ENCODE measurements at places on chromosomes 6 and 20.

GRCh38 chr6:42103753-42104094 is 38.7 kb downstream of the C6orf132 start:
- no peak for DNase-seq

DNA sequence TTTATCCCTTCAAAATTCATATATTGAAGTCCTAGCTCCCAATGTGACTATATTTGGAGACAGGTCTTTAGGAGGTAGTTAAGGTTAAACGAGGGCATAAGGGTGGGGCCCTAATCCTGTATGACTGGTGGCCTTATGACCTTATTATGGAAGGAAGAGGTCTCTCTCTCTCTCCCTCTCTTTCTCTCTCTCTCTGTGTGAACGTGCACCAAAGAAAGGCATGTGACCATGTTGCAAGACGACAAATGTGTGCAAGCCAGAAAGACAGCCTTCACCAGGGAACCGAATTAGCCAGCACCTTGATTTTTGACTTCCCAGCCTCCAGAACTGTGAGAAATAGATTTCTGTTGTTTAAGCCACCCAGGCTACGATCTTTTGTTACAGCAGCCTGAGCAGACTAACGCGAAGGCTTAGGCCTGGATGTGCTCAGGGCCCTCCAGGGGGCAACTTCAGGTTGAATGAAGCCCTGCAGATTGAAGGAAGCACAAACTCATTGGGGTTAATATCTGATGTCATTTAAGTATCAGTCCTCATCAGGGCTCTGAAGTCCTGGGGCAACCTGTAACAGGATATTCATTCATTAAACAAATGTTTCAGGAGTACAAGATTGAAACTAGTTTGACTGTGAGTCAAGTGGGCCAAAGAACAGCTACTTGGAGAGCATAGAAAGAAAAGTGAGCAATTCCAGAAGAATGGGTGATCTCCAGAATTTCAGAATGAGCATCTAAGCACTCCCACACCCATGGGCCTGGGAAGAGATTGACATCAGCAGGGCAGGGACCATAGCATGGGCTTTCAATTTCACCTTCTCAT is 157.4 kb upstream of the TNFAIP3 start:
- DNase-seq = no peak

GRCh38 chr6:31299511-31299910 is 27.6 kb upstream of the HLA-C start:
- no peak for DNase-seq

DNA sequence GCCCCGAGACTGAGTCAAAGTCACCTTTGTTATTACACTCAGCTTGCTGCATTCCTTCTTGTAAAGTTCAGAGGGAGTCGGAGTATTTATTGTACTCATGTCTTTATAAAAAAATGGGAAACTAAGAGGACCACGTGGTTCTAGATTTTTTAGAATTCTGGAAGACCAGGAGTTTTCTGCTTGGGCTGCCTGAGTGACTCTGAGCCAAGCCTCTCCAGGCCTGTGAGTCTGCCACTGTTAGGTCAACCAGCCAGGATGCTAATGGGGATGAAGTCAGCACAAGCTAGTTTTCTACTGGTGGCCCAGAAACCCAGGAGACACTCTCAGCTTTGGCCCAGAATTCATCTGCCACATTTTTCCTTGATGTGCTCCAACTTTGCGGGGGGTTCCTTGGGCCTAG is 453.5 kb upstream of the SULF2 start:
- no peak for DNase-seq

DNA sequence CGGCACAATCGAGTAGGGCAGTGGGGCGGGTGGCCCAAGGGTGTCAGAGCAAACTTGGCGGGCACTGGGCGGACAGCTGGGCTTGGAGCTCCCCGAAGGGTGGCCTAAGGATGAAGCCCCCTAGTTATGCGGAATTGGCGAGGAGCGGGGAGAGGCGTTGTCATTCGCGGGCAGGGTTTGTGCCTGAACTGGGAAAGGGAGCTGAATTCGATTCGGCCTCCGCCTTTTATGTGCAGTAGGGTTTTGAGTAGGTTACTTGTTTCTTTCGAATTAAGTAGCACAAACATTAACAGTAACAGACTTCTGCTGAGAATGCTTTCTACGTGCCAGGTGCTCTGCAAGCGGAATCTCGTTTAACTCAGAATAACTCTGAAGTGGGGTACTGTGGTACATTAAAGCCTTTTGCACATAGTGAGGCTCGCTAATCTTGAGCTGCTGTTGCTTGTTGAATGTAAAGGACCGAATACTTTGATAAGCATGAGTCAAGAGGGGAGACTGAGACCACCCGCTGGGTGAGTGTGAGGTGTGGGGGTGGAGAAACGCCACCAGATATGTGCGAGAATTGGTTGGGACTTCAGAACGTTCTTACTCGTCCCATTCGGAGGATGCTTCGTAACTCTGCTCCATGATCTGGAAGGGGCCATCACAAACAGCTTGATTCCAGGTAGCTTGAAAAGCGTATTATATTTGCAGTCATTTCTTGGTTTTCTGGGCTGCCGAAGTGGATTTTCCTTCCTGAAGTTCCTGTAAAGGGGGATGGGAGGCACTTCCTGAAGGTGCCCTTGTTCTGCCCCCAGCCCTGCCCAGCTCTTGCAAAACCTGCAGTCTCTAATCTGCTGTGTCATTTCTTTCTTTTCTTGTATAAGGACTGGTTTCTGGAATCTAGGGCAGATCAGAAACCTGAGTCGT is 833 bp downstream of the RAB5IF start:
- no peak for DNase-seq

DNA sequence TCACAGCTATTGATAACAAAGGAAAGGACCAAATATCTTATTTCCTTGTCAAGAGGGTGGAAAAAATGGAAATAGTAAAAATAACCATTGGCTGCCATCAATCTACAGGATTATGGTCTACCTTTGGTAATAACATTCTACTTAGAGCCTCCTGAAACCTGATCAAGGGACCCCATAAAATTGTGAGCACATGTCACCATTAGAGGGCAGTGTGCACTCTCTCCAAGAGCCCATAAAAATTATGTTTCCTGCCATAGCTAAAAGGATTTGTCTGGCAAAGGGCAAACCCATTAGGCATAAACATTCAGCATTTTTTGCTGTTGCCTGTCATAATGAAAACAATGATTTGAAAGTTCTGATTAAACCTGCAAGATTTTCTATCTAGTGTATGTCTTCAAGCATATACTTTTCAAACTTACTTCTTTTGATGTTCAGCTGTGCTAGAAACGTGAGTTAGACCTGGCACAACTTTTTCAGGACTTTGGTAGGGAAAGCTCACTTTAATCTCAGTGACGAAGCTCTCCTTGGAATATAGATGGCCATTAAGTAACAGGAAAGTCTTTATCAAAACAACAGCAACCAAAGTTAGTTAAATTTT is 120.7 kb upstream of the ZFP64 start:
- DNase-seq = peak; percentile 62

GRCh38 chr20:35564905-35565304 is 23.0 kb downstream of the ERGIC3 start:
- no peak for DNase-seq

- no peak for DNase-seq
Measured at GRCh38 chr6:158661156-158661685, 11.4 kb downstream of the SYTL3 start.
